ENCODE measurements at places on chromosomes 5 and 9. TPM values are rescaled to one million over a fixed set of nuclear protein-coding genes. Genes with fewer than 3 reads are reported as not detected.

Gene CHSY3
- 0.57 TPM for total RNA-seq

Gene ZBED3
- total RNA-seq: 6.5 TPM

Gene GKAP1
- total RNA-seq: 26.4 TPM

Gene WNT8A
- total RNA-seq: not detected

Gene HTR1A
- total RNA-seq: not detected

DNA sequence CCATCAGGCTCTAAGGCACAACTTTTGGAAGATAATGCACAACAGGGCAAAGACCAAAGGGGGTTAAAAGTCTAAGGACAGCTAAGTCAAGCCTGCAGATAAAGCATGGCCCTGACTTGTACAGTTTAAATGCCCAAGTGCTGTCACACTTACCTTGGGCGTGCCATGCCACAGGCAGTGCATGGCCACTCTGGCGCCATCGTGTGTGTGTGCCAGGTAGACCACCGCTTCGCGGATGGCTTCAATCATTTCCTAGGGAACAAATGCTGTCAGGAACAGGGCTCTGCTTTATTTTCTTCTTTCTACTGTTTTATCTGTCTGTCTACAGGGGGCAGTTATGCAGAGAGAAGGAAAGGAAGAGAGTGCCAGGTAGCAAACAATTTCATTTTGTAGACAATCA is 19.3 kb downstream of the PUM3 start:
- peak; percentile 61 for DNase-seq

GRCh38 chr5:108003178-108003577 is 332.4 kb upstream of the EFNA5 start:
- no peak for DNase-seq

GRCh38 chr5:93607367-93608258 is 24.6 kb downstream of the NR2F1 start:
- no peak for DNase-seq

DNA sequence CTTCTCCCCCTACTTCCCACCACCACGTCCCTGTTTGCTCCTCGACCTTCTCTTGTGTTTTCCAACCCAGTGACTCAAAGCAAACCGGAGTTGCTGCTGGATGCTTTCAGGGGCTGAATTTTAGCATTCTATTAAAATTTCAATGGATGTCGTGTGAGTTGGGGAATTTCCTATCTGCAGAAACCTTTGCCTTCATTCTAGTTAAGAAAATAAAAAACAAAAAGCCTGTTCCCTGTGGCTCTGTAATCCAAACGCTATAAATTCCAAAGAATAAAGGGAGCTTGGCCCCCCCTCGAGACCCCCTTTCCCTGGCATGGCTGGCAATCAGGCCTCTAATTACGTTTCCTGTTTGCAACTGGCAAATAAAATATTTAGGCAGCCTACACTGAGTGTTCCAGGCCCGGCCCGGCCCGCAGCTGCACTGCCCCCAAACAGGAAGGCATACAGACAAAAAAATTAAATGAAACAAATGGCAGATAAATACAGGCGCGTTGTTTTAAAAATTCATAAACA is 139.4 kb upstream of the PPP1R26 start:
- DNase-seq: no peak

DNA sequence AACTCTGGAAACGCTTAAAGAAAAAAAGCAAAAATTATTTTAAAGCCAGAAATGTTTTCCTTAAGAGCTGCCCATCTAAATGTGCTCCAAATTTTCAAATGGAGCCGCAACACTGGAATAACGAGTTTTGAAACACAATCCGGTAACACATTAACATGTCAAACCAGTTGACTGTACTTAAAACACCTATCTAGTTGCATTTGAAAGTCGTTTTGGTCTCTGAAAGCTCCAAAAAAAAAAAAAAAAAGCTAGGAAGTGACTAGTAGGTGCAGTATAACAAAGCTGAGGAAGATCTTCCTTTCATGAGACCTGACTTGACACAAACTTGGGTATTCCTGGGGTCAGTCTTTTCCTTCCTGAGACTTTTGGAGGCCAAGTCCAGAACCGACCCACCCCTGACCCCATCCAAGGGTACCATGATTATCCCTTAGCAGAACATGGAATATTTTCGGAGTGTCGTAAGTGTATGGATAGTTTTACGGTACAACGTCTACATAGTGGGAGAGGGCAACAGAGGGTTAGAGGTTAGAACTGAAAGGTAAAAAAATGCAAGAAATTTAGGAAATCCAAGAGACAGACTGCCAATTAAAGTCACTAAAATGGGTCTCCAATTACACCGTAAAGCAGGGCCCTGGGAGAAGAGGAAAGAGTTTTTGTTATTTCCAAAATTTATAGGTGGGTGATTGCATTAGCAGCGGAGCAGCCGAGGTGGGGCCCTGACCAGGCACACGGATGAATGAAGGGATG is 812 bp downstream of the CETN3 start:
- DNase-seq: no peak

- DNase-seq: no peak
These were observed 10.6 kb upstream of the CSNK1A1 start for GRCh38 chr5:149561848-149562247.

GRCh38 chr5:120155873-120156272 is 308.2 kb upstream of the PRR16 start:
- no peak for DNase-seq

DNA sequence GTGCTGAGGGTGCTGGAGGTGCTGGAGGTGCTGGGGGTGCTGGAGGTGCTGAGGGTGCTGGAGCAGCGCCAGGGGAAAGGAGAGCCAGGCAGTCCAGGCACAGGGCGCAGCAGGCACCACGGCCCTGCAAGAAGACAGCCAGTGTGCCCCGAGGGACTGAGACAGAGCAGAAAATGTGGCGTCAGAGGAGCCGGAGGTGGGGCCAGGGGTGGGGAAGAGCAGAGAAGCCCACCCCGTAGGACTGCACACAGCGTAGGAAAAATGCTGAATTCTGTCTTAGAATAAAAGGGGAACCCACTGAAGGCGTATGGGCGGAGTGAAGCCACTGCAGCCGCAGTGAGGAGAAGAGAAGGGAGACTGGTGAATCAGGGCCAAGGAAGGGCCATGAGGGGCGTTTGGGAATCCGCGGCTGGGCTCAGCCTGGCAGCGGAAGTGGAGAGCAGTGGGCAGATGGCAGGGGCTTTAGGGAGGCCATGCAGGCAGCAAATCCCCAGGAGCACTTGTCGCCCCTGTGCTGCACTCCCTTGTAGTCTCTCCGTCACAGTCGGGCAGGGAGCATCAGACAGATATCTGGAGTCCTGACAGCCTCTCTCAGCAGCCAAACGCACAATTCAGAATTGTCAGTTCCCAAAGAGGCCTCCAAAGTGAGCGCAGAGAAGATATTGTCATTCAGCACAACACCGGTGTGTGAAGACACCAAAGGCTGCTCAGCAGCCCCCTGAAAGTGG is 35.9 kb upstream of the LECT2 start:
- no peak for DNase-seq

Measured in Right ventricle myocardium inferior (tissue), 1 donor.